Activated CD4-positive, alpha-beta T cell treated with anti-CD3 and anti-CD28 coated beads, Interleukin-2, amount 10 ng/mL, durations not matched to agents 24 days and 14 days (primary cell): ENCODE measurements at places on chromosomes 16 and 17. TPM values are rescaled to one million over a fixed set of nuclear protein-coding genes. Genes with fewer than 3 reads are reported as not detected.
A peak's percentile ranks its signal among the peaks of the same experiment; 100 is the strongest.

The TP53TG3D gene
- total RNA-seq: 0.35 TPM in 1 of 2 replicates, not detected in the other

- H3K27me3 ChIP-seq: peaks cover 28% of the 10 kb centered on the region
- DNase-seq: no peak
- H3K36me3 ChIP-seq: peaks cover 2% of the 10 kb centered on the region
- H3K4me1 ChIP-seq: no peaks in the 10 kb centered on the region
- H3K4me3 ChIP-seq: no peak overlapping the region
- no peak overlapping the region for H3K27ac ChIP-seq
These were observed 221.8 kb upstream of the TNRC6C start for GRCh38 chr17:77736721-77737120.

The GUCY2D gene
- total RNA-seq: not detected in 2 replicates

DNA sequence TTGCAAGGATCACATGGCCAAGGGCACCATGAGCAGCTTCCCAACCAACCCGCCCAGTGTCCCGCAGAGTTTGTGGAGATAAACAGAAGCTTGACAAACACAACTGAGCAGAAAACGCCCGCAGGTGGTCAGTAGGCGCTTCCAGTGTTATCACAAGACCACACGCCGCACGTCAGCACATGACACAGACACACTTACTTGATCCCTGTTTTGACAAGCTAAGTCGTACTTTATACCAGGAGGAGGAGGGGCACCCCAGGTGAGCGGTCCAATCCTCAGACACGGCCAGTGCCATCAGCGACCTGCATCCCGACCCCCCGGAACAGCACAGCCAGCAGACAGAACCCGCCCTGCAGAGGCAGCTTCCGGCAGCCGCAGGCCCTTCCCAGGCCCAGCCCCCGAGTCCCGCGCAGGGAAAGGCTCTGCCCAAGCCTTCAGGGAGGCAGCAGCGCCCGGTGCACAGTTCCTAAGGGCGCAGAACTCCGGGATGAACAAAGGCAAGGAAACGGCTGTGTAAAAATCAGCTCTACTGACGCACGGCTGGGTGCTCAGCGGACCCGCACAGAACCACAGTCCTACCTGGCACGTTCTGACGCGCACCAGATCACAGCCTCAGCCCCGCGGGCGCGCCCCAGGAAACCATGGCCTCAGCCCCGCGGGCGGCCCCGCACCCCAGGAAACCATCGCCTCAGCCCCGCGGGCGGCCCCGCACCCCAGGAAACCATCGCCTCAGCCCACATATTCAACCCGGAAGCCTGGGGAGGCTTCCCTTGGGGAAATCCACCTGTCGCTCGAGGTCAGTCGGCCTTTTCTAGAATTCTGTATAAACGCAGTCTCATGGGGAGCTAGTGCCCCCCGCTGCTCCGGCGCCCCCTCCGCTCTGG, 27.8 kb downstream of the AXIN1 start:
- H3K4me3 ChIP-seq: peak overlapping the region; percentile 71
- H3K27me3 ChIP-seq: no peaks in the 10 kb centered on the region
- peak overlapping the region; percentile 63 for H3K27ac ChIP-seq
